Right lung (tissue), 10 donors: ENCODE measurements at places on chromosomes 1 and 21. TPM values are rescaled to one million over a fixed set of nuclear protein-coding genes. Genes with fewer than 3 reads are reported as not detected.

DNA sequence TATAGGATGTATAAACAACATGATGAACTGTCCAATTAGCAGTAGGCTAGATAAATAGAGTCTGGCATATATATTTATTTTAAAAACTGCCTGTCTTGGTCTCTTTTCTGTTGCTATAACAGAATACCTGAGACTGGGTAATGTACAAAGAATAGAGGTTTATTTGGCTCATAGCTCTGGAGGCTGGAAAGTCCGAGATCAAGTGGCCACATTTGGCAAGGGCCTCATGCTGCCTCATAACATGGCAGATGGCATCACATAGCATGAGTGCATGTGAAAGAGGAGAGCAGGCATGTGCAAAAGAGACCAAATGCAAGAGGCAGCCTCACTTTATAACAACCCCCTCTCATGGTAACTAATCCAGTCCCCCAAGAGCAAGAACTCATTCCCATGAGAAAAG lies 6.0 kb downstream of the STYXL2 start:
- no peak for DNase-seq

- peak; percentile 93 for DNase-seq
Observed at GRCh38 chr1:74732960-74733603, at the start of the genes CRYZ and TYW3. Gene CRYZ, minus strand, starts transcription at chr1:74733050. Its CDS starts 8,229 bp downstream, at chr1:74724821. Gene TYW3, plus strand, starts transcription at chr1:74733152. Its CDS starts 93 bp downstream, at chr1:74733245.

DNA sequence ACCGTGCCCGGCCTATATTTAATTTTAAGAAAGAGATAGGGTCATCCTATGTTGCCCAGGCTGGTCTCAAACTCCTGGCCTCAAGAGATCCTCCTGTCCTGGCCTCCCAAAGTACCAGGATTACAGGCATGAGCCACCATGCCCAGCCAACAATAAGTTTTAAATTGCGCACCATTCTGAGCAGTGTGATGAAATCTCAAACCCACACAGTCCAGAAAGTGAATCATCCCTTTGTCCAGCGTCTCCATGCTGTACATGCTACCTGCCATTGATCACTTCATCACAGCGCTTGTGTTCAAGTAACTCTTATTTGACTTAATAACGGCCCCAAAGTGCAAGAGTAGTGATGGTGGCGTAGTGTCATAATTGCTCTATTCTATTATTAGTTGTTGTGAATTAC lies 75.4 kb downstream of the APP start:
- no peak for DNase-seq

- DNase-seq = no peak
Observed at GRCh38 chr1:30733493-30733892, 10.1 kb upstream of the MATN1 start.

GRCh38 chr21:15860541-15860940 lies 130.8 kb downstream of the USP25 start:
- no peak for DNase-seq

- peak; percentile 51 for DNase-seq
Observed at GRCh38 chr1:85544689-85545215, 35.8 kb upstream of the CCN1 start.

Gene SPAG17
- 5.2 TPM for polyA plus RNA-seq

Gene KRTAP11-1
- not detected for polyA plus RNA-seq

- no peak for DNase-seq
Observed at GRCh38 chr1:229874136-229874535, 192.9 kb upstream of the GALNT2 start.

Gene S100A14
- polyA plus RNA-seq = 174 TPM

GRCh38 chr1:178004926-178005391 lies 35.1 kb upstream of the SEC16B start:
- DNase-seq = no peak

Gene LDLRAD1
- polyA plus RNA-seq = 4.0 TPM

DNA sequence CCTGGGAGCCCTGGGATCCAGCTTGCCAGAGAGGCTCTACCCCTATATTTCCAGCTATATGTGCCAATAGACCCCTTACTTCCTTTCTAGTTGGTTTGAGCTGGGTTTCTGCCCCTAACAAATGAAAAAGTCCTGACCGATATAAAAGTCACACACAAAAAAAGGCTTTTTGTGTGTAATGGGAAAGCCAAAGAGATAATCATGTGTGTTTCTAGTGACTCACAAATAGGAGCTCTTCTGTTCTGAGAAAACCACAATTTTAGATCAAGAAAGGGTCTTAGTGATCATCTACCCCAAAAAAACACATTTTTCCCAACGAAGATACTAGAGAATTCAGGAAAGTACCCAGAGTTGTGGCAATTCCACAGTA lies 23.0 kb upstream of the PLEKHA6 start:
- no peak for DNase-seq

- peak; percentile 49 for DNase-seq
Observed at GRCh38 chr1:171898941-171899340, 57.6 kb downstream of the DNM3 start.

GRCh38 chr21:14414932-14415508 lies 32.1 kb upstream of the HSPA13 start:
- no peak for DNase-seq

- no peak for DNase-seq
Observed at GRCh38 chr1:23593042-23593521, 33.8 kb upstream of the ID3 start.

DNA sequence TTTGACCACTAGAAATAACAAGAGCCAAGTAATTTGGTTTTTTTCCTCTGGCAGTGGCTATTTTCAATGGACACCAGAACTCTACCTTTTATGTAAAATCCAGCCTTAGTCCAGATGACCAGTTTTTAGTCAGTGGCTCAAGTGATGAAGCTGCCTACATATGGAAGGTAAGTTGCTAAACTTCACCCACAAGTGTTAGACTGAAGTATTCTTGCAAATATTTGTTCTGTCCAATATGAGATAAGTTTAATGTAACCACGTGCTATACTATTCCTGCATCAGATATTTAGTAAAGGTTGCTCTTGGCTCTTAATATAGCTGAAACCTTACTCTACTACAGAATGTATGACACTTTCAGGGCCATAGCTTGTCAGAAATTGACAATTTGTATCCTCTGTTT lies 36.5 kb downstream of the DTL start:
- no peak for DNase-seq

DNA sequence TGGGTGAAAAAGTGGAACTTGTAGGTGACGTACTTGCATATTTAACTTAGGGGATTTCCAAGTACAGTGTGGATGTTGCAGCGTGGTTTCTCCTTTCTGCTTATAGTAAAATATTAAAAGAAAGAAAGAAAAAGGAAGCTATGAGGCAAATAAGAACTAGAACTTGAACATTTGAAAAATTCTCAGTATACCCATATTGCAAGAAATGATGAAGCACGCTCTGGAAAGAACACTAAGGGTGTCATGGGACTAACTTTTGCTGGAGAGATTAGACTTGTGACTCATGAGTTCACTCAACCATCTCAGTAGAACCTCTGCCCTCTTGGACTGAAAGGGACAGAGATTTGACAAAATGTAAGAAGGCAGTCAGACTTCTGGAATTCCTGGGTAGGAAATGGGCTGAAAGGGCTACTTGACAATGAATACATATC lies 704.5 kb upstream of the ADGRL4 start:
- no peak for DNase-seq

GRCh38 chr1:178704833-178705232 lies 20.2 kb upstream of the RALGPS2 start:
- DNase-seq = no peak

- DNase-seq = no peak
Observed at GRCh38 chr1:247268390-247269045, 12.6 kb downstream of the VN1R5 start.

- peak; percentile 56 for DNase-seq
Observed at GRCh38 chr1:27395441-27396195, 3.2 kb downstream of the GPR3 start.

DNA sequence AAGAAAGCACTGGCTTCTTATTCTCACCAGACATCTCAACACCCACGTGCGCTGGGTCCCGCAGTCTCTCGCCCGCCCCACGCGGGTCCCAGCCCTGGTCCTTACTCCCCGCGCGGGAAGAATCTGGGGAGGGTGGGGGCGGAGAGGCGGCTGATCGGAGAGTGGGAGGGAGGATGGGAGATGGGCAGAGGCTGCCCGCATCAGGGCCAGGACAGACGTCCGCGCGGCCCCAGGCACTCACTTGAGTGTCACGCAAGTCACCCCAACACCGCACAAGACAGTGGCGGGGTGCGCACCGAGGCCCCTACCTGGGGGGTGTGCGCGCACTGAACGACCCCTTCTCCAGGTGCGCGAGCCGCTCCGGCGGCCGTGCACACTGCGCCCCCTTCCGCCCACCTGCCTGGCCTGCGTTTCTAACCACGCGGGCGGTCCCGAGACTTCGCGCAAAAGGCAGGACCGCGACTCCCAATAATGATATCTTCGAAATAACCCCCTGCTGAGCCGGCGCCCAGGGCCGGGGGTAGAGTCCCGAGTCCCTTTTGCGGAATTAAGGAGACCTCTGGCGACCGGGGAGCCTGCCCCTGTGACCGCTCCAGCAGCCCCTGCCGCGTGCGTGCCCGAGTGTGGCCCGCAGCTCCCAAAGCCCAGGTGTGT lies 6.0 kb upstream of the SIM2 start:
- DNase-seq = no peak

DNA sequence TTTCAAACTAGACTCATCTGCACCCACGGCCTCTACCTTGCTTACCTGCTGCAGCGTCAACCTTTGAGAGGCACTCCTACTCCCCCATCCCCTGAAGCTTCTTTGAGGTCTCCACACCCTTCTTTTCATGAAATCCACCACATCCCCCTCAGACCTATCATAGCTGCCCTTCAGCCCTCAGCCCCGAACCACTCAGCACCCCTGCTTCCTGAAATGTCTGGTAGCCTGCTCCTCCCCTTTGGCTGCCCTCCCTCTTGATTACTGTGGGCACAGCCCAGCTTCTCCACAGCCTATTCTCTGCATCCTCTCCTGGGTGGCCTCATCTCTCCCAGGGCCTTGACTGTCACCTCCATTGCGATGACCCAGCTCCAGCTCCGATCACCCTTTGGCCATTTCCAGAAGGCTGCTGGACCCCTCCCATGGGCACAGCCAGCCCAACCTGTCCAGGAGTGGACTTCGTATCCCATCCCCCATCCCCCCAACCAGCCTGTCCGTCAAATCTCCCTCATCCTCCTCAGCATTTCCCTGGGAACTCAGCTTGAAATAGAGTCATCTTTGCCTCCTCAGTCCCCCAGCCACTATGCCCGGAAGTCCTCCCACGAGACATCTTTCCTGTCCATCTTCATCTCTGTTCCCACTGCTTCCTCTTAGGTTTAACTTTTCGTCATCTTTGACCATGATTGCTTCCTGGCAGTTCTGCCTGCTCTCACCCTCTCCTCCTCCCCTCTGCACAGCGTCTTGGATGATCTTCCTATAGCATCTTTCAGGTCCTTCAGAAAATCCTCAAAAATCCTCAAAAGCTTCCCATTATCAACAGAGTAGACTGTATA lies 6.1 kb upstream of the ADORA1 start:
- no peak for DNase-seq

Gene TNFAIP8L2
- 2.5 TPM for polyA plus RNA-seq
